ENCODE measurements at places on chromosomes 2 and 18. TPM values are rescaled to one million over a fixed set of nuclear protein-coding genes. Genes with fewer than 3 reads are reported as not detected.

The SP110 gene
- 124 TPM for polyA plus RNA-seq

The PDE6D gene
- 36.5 TPM for polyA plus RNA-seq

The IL18R1 gene
- polyA plus RNA-seq = 1.1 TPM

The INHBB gene
- 0.03 TPM for polyA plus RNA-seq

The EMILIN2 gene
- polyA plus RNA-seq = 1.8 TPM

The ALPP gene
- 0.25 TPM for polyA plus RNA-seq

The PAIP2B gene
- polyA plus RNA-seq = 4.8 TPM

DNA sequence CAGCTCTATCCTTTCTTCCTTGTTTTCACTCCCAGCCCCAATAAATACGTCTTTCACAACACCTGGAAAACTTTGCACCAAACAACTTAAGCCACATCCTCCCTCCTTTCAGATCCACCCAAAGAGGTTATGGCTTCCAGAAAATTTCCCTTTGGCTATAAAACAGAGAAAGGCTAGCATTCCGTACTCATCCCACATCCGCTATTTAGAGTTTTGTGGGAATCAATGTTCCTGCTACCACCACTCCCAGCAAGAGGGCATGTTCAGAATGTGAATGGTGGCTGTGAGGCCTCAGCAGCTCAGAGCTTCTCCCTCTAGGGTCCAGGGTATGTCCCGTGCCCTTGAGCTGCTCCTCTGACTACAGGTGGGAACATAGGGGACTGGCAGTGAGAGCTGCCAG, 214.6 kb downstream of the NCK2 start:
- DNase-seq = no peak
- no peaks in the 10 kb centered on the region for H3K36me3 ChIP-seq
- no peak overlapping the region for H3K27ac ChIP-seq
- no peaks in the 10 kb centered on the region for H3K27me3 ChIP-seq
- no peak overlapping the region for H3K4me3 ChIP-seq
- H3K4me1 ChIP-seq = no peaks in the 10 kb centered on the region

- no peak for DNase-seq
- no peak overlapping the region for H3K27ac ChIP-seq
- no peaks in the 10 kb centered on the region for H3K27me3 ChIP-seq
- H3K4me1 ChIP-seq = no peaks in the 10 kb centered on the region
- no peak overlapping the region for H3K4me3 ChIP-seq
These were observed 516.7 kb downstream of the NR4A2 start for GRCh38 chr2:155815851-155816250.

GRCh38 chr2:173427887-173428668, 73.4 kb downstream of the CDCA7 start:
- H3K4me1 ChIP-seq = no peaks in the 10 kb centered on the region
- no peak for DNase-seq
- no peak overlapping the region for H3K4me3 ChIP-seq
- H3K36me3 ChIP-seq = no peaks in the 10 kb centered on the region

DNA sequence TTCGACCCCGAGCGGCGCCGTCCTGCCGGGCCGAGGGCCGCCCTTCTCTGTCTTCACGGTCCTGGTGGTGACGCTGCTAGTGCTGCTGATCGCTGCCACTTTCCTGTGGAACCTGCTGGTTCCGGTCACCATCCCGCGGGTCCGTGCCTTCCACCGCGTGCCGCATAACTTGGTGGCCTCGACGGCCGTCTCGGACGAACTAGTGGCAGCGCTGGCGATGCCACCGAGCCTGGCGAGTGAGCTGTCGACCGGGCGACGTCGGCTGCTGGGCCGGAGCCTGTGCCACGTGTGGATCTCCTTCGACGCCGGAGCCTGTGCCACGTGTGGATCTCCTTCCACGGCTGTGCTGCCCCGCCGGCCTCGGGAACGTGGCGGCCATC, 45.0 kb downstream of the DDX18 start:
- no peak for DNase-seq
- H3K4me3 ChIP-seq = no peak overlapping the region
- no peaks in the 10 kb centered on the region for H3K4me1 ChIP-seq
- no peak overlapping the region for H3K27ac ChIP-seq

DNA sequence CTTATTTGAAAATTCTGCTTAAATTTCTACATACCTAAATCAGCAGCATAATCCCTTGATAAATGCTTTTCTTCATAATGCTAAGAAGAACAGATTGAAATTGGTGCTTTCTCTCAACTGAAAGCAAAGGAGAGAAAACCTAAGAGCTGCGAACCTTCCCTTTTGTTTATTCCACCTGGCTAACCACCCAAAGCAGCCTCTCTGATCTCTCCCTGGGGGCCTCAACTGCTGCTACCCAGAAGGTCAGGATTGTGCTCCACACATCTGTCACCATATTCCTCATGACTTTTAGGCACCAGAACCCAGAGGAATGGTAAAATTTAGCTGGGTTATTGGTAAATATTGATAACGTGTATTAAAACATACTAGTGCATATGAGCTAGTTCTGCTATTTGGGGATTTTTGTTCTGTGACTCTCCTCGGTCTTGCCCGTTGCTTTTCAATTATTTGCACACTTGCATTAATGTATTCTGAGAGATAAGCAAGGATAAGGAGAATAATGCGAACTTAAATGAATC, 334.1 kb downstream of the RIT2 start:
- no peaks in the 10 kb centered on the region for H3K27me3 ChIP-seq
- no peak overlapping the region for H3K4me3 ChIP-seq
- H3K27ac ChIP-seq = no peak overlapping the region

DNA sequence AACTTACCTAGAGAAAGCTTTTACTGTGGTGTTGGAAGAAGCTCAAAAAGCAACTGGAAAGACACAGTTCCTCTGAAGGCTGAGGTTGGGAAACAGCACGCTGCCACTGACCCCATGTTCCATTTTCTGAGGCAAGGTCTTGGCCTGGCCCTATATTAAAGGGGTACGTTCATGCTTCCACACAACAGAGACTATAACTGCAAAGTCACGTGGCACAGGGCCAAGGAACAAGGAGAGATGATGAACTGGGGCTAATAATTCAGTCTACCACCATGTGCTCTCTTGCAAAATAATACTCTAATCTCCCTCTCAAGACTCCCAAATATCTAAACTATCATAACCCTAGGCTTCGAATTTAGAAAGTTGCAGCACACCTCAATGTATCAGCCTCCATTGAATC, 381.6 kb downstream of the DSEL start:
- DNase-seq = no peak
- no peaks in the 10 kb centered on the region for H3K4me1 ChIP-seq
- no peak overlapping the region for H3K4me3 ChIP-seq
- no peak overlapping the region for H3K27ac ChIP-seq
- no peaks in the 10 kb centered on the region for H3K27me3 ChIP-seq

GRCh38 chr18:66647671-66648070, 43.8 kb upstream of the CDH19 start:
- H3K27me3 ChIP-seq = no peaks in the 10 kb centered on the region
- no peak for DNase-seq
- no peak overlapping the region for H3K27ac ChIP-seq
- no peak overlapping the region for H3K4me3 ChIP-seq
- no peaks in the 10 kb centered on the region for H3K4me1 ChIP-seq

- H3K27me3 ChIP-seq = no peaks in the 10 kb centered on the region
- H3K36me3 ChIP-seq = no peaks in the 10 kb centered on the region
- no peak for DNase-seq
These were observed 44.3 kb upstream of the RAB6C start for GRCh38 chr2:129935118-129935517.

- H3K4me1 ChIP-seq = no peaks in the 10 kb centered on the region
- no peak overlapping the region for H3K27ac ChIP-seq
- no peak for DNase-seq
- no peaks in the 10 kb centered on the region for H3K27me3 ChIP-seq
- H3K4me3 ChIP-seq = no peak overlapping the region
- H3K36me3 ChIP-seq = peaks cover 5% of the 10 kb centered on the region
These were observed 37.0 kb upstream of the GRHL1 start for GRCh38 chr2:9914384-9915065.

DNA sequence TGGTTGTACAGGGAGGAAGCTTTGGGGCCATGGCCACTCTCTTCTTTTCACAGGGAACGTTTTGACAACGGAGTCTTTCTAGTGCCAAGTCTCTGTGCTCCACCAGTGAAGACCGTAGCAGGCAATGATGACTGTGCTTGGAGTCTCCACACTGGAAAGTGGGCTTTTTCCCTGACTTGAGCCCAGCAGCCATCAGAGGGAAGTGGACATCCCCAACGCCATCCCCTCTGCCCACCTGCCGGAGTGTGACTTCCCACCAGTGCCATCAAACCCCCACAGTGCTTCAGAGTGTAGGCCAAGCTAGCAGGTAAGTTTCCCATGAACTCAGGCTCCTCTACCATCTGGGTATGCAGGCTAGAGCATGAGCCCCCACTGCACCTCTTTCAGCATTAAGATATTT, 78.7 kb downstream of the APOB start:
- no peaks in the 10 kb centered on the region for H3K4me1 ChIP-seq
- H3K4me3 ChIP-seq = no peak overlapping the region
- H3K36me3 ChIP-seq = no peaks in the 10 kb centered on the region

GRCh38 chr18:55403421-55403949, 184.5 kb downstream of the TCF4 start:
- no peaks in the 10 kb centered on the region for H3K27me3 ChIP-seq
- H3K36me3 ChIP-seq = no peaks in the 10 kb centered on the region
- DNase-seq = no peak
- no peaks in the 10 kb centered on the region for H3K4me1 ChIP-seq

GRCh38 chr2:209423562-209424198, at the start of gene MAP2:
Gene MAP2 (plus strand): TSS chr2:209424047. CDS start chr2:209653171, 229,124 bp downstream.
- H3K36me3 ChIP-seq = no peaks in the 10 kb centered on the region
- peak within 1 kb of the TSS; percentile 46 for H3K27ac ChIP-seq
- no peaks in the 10 kb centered on the region for H3K27me3 ChIP-seq
- peaks cover 17% of the 10 kb centered on the region for H3K4me1 ChIP-seq
- peak; percentile 91 for DNase-seq
